Stimulated activated naive CD4-positive, alpha-beta T cell treated with Interleukin-2 at 50 U/mL for 16 hours (primary cell): ENCODE measurements at places on chromosomes 13 and 19.

DNA sequence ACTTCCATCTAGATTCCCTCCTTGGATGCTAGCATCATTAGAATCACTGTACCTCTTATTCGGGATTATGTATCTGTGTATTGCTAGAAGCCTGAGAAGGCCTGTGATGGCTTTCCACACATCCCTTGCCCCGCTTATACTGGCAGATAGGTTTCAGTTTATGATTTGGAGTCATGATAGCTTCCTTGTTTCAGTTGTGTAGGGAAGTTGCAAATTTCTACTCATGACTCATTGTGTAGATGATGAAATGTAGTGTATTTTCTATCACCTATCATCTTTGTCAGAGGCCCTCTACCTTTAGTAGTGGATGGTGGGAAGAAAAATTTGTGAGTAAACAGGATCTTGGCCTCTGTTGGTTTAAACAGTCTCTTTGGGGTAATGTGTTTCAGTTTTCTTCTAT lies 165.2 kb downstream of the GGACT start:
- DNase-seq: no peak

DNA sequence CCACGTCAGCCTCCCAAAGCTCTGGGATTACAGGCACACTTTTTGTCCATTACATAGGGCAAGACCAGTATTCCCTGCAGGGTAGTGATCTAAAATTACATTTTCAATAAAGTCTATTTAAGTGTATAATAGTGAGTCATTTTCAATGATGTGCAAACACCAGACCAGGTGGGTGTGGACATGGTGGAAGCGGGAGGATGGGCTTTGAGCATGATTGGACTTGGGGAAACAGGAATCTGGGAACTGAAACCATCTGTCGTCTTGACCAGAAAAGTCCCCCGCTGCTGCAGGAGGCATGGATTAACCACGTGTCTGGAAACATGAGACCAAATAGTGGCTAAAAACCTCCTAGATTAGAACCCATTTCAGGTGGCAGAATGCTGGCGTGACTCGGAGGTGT lies 4.9 kb downstream of the FXYD3 start:
- DNase-seq: no peak

DNA sequence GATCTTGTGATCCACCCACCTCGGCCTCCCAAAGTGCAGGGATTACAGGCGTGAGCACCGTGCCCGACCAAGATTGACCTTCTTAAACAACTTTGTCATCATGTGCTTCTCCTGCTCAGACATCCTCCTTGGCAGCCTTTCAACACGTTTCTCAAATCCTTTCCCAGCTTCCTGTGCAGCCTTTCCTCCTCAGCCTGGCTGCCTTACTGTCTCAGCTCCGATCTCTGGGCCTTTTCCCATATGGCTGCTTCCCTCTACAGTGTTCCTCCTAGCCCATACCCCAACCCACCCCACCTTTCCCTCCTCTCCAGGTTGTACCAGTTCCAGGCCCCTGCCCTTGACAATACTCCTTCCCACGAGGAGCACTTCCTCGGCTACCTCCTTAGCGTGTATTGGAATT lies 7.2 kb downstream of the PHF11 start:
- no peak for DNase-seq

DNA sequence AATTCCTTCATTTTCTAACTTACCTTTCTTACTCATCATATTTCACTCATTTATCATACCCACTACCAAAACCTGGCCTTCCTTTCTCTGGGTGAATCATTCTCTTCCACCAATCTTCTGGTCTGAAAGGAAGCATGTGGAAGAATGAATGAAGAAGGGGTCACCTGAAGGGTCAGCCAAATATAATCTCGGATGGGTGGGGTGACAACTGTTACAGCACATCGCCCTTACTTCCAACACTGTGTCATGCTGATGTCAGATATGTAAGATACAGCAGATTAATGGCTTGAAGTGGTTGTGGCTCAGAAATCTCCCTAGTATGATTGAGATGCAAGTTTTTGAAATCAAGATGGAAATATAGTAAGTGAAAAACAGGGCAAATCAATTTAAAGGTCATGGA lies 401.7 kb upstream of the HTR2A start:
- no peak for DNase-seq

GRCh38 chr13:23956106-23956505 lies 58.8 kb upstream of the C1QTNF9B start:
- DNase-seq: no peak

- DNase-seq: no peak
Measured at GRCh38 chr19:46081928-46082727, 41.3 kb upstream of the IGFL4 start.

DNA sequence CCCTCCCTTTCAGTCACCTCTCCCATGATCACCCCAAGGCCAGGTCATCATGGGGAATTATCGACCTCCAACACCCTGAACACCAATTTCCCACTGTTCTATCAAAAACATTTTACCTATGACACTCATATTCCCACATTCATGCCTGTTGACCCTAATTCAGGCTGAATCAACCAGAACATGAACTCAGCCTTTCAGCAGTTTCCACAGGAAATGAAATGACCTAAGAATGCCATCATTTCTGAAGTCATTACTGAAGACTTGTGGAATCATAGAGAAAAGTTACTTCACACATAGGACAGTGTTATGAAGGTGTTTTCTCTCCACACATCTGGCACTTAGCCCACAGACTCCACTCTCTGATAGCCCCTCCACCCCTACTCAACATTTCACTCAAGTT lies 29.9 kb upstream of the FAM124A start:
- DNase-seq: no peak

GRCh38 chr13:29402166-29402636 lies 193.3 kb downstream of the SLC7A1 start:
- DNase-seq: no peak

GRCh38 chr19:18097217-18097992 lies at the start of gene MAST3:
TSS of gene MAST3 (plus strand) at chr19:18097778. CDS start at chr19:18097793, 15 bp downstream.
- peak; percentile 85 for DNase-seq

- DNase-seq: no peak
Measured at GRCh38 chr13:40170091-40170490, 496.4 kb downstream of the FOXO1 start.

GRCh38 chr13:75704927-75705288 lies 68.8 kb downstream of the LMO7 start:
- no peak for DNase-seq

GRCh38 chr13:110379905-110380341 lies 72.8 kb downstream of the COL4A2 start:
- DNase-seq: no peak
